ENCODE measurements at places on chromosomes 13 and 19.

DNA sequence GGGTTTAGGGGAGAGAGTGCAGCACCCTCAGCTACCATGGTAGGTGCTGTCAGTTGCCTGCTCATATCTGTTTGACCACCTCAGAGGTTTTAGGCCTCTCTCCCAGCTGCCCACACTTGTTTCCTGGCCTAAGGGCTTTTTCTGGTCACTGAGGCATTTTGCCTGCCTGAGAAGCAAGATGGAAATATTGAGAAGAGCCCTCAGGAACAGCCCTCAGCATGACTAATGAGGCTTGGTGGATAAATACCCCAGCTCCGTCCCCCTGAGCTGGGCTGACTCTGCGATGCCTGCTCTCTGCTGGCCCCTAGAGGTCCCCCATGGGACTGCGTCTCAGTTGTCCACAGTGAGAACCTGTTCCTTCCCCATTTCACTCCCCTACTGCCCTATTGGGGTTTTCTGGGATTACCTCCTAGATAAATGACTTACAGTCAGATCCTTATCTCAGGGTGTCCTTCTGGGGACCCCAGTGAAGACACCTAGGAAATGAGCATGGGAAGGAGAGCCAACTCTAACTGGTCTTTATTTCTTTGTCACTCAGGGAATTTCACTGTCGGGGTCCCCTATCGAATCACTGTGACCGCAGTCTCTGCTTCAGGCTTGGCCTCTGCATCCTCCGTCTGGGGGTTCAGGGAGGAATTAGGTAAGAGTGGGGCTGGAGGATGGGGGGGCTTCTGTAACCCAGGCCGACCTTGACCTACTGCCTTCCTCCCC, 13.3 kb downstream of the PALM3 start:
- DNase-seq = no peak

GRCh38 chr19:1567116-1567847, 843 bp downstream of the MEX3D start:
- DNase-seq = no peak

GRCh38 chr19:38229585-38230073, 5.6 kb upstream of the DPF1 start:
- peak; percentile 63 for DNase-seq

- no peak for DNase-seq
Measured at GRCh38 chr19:8609279-8610040, 1.1 kb downstream of the ADAMTS10 start.

DNA sequence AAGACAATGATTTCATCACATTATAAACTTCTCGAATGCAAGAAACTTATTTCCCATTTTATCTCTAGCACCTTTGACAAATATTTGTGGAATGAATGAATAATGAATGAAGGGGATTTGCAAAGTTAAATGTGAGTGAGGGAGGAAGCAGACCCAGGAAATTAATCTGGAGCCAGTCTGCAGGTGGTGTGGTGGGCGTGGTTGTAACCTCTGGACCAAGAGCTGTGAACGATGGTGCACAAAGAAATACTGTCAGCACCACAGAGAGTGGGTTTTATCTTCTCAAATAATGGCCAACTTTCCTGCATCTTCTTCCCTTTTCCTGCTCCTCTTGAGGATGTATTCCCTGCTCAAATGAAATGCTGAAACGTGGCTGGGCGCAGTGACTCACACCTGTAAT, 11.0 kb upstream of the ZNF792 start:
- no peak for DNase-seq

DNA sequence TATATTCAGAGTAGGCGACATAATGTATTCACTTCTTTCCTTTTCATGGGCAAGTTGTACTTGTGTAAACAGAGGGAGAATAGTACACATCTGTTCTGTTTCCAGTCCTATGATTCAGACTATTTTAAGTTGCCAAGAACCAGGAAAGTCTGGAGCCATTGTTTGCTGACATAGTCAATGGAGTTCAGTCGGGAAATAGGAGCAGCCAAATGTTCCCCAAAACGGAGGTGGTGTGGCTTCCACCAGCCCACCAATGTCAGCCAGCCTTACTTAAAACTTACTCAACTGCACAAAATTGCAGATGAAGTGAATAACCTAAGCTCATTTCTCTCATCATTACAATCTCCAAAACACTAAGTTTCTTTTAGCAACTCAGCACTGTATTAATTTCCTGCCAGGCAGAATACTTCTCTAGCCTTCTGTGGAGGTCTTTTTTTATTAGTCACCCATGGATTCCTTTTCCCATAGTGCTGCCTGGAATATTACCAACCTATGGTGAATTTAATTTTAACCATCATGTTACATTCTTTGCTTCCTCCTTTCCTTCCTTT, 22.3 kb upstream of the CSNK1A1L start:
- no peak for DNase-seq

DNA sequence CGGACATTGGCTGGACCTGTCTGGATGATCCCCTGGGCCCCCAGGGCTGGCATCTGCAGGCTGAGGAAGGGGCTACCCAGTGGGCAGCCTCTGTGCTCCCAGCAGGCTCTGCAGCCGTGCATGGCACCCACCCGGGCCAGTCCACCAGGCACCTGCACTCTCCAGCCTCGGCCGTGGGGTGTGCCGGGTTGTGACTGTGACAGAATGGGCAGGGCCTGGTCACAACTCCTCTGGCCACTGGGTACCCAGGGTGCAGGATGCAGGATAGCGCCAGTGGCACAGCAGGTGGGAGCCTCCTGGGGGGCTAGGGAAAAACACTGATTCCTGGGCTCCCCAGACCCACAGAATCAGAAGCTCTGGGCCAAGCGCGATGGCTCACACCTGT, 10.0 kb downstream of the PEX11G start:
- no peak for DNase-seq

DNA sequence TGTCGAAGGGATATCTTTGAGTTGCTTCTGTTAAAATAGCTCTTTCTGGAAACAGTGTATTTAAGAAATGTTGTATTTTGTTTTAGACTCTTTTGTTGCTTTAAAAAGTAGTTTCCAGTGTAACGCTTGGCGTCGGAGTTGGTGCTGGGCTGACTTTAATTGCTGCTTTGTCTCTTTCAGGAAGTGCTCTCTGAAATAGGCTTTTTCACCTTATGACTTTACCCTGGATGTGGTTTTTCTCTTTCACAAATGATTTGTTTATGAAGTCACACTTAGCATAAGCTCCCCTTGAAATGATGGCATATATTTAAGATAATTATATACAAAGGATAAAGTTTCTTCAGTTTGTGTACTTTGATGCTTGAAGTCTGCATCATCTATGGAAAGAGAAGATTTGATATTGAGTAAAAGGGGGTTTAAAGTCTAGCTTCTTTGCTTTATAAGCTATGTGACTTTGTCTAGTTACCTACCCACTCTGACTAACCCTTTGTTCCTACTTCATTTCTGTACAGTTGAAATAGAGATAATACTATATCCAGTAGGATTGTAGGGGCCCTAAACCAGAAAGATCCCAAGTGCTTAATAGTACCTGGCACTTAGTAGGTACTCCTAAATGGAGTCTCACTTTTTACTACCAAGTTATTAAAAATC, at the start of gene GPR18:
Gene GPR18 (minus strand): TSS at position 170 of the 651 bp plus-strand sequence. CDS start 2,507 bp downstream, outside the sequence.
- no peak for DNase-seq

DNA sequence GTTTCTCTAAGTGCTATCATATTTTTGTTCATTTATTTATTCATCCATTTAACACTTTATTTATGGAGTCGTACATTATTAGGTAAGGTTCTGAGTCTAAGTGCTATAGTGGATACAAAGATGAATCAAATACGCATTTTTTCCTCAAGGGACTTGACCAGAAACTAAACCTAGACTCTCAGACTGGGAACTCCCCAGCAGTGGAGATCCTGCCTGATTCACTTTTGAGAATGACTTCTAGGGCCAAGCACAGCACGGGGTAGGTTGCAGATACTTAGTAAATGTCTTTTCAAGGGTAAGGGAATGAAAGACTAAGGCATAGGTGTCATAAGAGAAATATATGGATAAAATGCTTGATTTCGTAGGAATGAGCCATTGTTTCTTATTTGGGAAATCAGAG, 7.2 kb downstream of the DNAJC15 start:
- no peak for DNase-seq

DNA sequence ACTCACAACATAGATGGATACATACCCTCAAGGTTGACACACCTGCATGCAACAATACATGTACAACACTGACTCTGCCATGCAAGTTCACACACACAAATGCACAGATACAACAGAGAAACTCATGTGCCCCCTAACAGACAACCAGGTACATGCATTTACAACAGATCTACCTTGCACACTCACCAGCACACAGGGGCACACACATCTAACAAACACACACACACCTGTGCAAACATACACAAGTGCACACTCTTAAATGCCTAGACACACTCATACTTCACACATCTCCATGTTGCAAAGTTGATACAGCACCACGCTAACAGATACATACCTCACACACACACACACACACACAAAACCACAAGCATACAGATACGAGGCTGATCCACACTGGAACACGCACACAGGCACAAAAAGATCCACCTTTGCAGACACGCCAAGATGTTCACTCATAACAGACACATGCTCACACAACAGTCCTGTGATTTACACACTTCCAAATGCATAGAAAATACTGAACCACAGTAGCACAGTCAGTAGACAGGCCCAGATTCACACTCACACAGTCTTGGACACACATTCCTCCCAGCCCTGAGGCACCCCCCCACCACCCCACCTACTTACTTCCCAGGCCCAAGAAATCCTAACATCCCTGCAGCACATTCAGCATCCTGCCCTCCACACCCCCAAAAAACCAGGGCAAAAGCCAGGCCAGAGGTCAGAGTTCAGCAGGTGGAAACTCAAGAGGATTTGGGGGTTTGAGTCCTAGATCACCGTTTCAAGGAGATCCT, 1.4 kb downstream of the LRFN1 start:
- DNase-seq = no peak

DNA sequence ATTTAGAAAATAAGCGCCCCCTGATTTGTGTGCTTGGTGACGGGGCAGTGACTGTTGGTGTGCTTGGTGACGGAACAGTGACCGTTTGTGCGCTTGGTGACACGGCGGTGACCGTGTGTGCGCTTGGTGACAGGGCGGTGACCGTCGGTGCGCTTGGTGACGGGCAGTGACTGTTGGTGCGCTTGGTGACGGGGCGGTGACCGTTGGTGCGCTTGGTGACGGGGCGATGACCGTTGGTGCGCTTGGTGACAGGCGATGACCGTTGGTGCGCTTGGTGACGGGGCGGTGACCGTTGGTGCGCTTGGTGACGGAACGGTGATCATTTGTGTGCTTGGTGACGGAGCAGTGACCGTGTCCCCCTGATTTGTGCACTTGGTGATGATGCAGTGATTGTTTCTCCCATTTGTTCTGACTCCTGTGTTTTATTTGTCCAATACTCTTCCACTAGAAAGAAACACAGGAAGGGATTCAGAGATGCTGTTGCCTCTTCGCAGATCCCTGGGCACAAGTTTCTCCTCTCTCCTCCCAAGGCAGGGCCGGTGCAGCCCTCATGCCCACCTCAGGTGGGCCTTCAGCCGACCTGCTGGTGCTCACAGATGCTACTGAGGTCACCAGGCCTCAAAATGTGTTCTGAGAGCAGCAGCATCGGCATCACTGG, 128.3 kb downstream of the ATP11A start:
- DNase-seq = no peak

DNA sequence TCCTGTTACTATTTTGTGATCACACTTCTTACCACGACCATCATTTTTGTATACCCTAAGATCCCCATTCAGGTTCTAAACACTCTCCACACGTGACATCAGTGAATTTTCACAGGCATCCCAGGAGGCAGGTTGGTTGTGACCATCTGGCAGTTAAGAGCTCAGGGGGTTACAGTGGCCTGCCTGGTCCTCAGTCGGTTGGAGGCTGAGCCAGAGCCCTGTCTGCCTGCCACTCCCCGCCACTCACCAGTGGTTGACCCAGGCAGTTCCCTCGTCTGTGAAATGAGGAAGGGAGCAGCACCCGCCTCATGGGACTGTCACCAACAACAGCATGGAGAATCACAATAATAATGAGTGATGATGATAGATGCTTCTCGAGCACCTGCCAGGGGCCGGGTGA, 36.4 kb upstream of the EHD2 start:
- DNase-seq = no peak

DNA sequence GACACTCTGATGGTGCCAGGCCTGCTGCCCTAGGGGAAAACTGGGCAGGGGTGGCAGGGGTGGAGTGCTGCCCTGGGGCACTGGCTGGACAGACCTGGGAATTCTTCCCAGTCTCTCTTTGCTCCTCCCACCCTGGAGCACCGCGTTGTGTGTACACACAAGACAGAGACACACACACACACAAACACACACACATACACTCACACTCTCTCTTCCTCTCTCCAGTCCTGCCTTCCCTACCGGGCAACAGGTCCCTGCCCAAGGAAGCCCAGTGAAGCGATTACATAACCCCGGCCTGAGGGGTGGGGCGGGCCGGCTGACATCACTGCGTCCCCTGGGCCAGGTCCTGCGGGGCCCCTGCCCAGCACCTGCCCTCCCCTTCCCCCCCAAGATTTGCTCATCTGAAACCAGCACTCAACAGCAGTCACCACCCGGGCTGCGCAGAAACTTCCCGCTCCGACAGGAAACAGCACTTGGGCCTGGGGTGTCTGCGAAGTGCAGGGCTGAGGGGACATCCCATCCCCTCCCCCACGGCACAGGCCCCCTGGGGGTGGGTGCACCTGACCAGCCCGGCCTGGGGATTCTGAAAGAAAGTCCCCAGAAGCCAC, 1.2 kb downstream of the MKNK2 start:
- no peak for DNase-seq

DNA sequence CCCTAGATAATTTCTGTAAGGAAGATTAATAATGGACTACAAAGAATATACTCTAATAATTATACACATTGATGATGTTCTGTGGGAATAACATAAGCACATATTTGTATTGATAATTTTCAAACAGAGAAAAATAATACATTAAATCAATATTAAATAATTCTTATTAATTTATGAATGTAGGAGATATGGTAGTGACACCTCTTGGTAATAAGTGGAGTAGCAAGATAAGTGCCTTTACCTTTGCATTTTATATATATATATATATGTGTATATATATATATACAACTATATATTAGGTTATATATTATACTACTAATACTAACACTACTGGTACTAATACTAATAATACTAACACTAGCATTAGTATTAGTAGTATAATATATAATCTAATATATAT, 905.8 kb downstream of the SLITRK1 start:
- DNase-seq = no peak

DNA sequence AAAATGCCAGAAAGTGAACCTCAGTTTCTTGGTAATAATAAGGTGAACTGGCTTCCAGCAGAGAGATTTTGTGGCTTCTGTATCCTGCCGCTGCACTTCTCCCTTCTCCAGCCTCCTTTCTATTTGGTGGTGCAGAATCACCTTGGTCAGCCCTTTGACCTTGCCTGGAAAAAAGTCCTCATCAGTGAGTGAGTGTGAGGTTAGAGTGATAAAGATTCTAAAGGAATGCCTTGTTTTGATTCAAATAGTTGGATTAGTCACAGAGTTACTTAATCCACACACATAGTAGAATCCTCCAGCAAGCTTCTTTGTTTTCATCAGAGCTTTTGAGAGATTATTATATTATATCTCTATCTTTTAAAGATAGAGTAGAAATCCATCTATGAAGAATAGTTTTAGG, 140.9 kb downstream of the KCNRG start:
- peak; percentile 14 for DNase-seq

DNA sequence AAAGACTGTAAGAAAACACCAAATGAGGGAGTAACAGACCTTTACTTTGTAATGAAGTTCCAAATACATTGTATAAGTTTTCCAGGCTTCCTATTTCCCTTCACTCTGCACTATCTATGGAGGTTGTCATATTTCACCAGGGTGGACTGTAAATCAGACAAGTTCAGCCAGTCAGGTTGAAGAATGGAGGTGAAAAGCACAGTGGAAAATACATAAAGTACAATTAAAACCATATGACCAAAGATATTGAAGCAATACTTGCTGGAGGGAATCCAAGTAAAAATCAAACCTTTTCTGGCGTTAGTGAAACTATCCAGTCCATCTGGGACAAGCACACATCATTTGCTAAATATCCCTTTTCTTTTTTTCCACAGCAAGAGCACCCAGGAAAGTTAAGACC, 3.2 kb downstream of the LHFPL6 start:
- no peak for DNase-seq
